SJCRH30 (cell line): ENCODE measurements at places on chromosomes 1 and 21. TPM values are rescaled to one million over a fixed set of nuclear protein-coding genes. Genes with fewer than 3 reads are reported as not detected.

Gene HAO2
- not detected in 2 replicates for total RNA-seq

GRCh38 chr1:174795806-174796205, 203.9 kb upstream of the CACYBP start:
- no peak for DNase-seq

DNA sequence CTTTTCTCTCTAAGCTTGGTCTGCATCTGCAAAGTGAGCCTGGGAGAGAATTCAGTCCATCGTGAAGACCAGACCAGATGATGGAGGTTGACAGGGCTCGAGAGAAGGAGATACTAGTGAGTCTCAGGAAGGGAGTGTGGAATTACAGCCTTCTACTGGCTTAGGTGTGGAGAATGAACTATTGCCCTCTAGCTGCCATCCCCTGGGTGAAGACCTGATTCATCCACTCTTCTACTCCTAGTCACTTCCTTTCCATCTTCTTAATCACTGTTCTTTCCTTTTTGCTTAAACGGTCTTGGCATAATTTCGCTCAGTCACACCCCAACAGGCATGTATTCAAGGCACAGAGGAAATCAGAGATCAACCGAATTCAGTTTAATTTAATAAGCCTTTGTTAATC, 34.0 kb upstream of the HSD17B7 start:
- no peak for DNase-seq

DNA sequence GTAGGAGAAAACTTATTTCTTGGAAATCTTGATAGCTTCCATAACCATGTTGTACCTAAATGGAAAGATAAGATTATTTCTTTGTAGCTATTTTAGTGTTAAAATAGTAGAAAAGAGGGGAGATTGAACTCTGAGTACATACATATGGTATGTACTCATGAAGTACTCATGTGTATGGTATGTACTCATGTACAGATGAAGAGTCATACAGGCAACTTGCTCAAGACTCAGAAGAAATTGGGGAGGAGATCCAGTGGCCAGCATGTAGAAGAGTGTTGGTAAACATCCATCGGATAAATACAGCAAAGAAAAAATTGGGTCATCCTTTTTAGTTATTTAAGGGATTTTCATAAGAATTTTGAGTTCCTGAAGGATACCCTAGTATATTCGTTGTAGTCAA, 29.0 kb downstream of the MDM4 start:
- DNase-seq: no peak

Gene GUCA2A
- not detected in 2 replicates for total RNA-seq

Gene TEDDM1
- total RNA-seq: not detected in 2 replicates

DNA sequence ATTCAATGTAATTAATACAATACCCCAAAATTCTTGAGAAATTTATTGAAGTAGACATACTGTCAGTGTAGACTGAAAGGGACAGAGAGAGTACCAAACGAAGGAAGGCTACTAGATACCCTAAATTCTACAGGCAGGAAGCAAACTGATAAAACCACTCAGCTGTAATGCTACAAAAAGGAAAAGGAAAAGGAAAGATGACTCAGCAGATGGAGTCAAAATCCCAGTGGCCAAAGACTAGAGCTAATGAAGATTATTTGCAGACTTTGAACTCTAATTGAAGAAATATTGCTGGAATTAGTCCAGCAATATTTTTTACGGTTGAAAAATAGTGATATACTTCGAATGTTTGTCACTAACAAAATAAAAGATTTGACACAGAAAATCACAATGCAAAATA, 671.9 kb downstream of the BRINP3 start:
- DNase-seq: no peak

Gene LRRC8D
- total RNA-seq: 13.4 and 16.1 TPM in 2 replicates

DNA sequence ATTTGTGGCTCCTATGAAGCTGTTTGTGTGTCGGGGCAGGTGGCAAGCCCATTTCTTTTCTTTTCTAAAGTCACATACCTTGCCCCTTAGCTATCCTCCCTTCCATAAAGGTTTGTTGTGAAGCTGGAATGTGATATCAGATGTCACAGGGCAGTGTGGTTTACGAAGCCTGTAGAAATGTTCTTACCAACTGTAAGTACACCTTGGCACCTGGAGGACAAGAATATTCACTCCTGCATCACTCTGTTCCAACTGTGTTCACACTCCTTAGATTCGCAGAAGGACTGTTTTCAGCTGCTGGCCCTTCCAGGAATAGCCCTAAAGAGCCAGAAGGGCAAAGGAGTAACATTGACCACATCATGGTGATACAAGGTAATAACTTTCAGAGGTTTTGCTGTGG, 176.9 kb downstream of the FGGY start:
- no peak for DNase-seq

- no peak for DNase-seq
These were observed 13.0 kb upstream of the MYOM3 start for GRCh38 chr1:24124980-24125379.

DNA sequence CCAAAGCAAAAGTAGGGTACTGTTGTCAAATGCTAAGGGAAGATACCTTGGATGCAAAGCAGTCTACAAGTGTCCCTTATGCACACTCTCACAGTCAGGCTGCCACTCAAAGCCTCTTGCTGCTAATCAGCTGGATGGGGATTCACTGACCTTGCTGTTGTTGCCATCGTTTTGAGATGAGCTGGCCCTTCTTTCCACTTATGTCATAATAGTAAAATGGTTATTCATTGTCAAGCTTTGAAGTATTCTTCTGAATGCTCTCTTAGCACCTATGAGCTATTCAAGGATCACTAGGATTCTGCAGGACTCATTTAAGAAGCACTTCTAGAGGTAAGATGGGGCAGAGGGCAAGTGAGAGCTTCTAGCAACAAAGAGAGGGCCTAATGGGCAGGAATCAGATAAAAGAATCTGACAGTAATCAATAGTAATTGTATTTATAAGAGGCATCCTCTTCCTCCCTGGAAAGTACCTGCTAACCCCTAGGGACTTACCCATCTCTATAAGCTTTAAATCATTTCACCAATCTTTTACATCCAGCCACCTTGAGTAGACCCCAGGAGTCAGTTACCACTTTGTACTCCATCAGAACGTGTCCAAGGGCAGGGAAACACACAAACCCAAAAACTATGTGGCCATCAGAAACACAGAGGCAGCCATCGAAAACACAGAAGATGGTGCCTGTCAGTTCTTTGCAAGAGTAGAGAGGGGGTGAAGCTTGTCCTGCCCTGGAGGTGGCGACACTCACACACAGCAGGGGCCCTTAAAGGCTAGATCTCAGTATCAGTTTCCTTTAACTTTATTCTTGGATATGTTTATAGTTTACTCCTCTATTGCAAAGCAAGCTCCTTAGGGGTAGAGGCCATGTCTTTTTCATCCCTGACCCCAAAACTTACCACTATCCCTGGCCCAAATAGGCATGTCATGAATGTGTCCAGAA, 103.7 kb upstream of the NFIA start:
- DNase-seq: peak; percentile 42

Gene FCRL1
- not detected in 2 replicates for total RNA-seq

Gene CELA3A
- 0.32 TPM in 1 of 2 replicates, not detected in the other for total RNA-seq

Gene FAM131C
- 0.10 TPM in 1 of 2 replicates, not detected in the other for total RNA-seq

DNA sequence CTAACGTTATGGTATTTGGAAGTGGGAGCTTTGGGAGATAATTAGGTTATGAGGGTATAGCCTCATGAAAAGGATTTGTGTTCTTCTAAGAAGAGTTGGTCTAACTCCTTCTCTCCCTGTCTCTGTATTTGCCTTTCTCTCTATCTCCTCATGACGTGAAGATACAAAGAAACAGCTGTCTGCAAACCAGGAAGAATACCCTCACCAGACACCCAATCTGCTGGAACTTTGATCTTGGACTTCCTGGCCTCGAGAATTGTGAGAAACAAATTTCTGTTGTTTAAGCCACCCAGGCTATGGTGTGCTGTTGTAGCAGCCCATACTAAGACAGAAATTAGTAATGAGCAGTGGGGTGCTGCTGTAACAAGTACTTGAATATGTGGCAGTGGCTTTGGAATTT, 16.1 kb downstream of the C1orf141 start:
- peak; percentile 24 for DNase-seq

Gene OR6K3
- not detected in 2 replicates for total RNA-seq

- no peak for DNase-seq
These were observed 41.5 kb upstream of the SDC3 start for GRCh38 chr1:30950053-30950452.

DNA sequence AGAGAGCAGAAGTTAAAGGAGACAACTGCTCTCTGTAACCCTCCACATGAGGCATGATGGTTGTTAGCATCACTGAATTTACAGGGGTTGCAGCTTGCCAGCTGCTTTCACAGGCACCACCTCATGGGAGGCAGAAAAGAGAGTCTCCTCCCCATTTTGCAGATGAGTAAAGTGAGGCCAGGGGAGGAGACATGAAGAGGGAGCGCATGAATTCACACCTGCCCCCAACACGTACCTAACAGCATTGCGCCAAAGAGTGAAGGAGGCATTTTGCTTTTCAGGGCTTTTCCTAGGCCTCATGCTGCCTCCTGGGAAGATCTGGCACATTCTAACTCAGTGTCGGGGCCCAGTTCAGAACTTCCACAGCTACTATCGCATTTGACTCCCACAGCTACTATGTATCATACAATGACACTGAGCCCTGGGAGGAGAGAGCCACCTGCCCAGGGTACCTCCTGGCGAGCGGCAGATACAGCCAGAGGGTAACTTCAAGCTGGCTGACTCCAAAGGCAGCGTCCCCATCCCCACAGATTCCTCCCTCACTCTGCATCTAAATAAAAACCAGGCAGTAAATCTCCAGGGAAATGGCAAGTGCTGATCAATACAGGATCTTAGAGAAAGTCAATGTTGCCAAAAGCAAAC, 34.0 kb downstream of the GLIS1 start:
- no peak for DNase-seq

GRCh38 chr1:43354936-43355335, 3.8 kb upstream of the CDC20 start:
- no peak for DNase-seq

DNA sequence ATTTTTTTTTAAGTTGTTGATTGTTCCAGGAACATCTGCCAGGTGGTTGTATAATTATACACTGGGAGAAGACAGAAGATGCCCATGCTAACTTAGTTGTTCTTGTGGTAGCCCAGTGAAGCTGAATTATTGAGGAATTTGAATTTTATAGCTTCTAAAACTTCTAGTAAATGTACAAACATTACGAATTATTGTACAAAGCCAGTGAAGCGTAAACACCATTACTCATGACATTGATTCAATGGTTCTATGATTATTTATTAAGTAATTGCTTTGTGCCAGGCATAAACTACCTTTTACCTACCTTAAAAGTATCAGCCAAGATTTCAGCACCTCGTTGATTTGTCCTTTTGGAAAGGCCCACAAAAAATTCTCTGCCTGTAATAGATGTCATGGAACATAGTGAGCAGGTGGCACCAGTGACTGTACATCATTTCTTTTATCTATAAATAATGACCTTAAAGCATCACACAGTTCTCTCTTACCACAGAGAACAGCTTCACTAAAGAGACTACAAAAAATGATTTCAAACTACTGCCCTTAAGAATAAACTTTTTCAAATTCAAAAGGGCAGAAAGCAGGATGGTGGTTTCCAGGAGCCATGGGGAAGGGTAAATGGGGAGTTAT, 74.9 kb upstream of the BCL10 start:
- no peak for DNase-seq

- DNase-seq: no peak
These were observed 55.2 kb downstream of the PCNX2 start for GRCh38 chr1:233240371-233240770.

DNA sequence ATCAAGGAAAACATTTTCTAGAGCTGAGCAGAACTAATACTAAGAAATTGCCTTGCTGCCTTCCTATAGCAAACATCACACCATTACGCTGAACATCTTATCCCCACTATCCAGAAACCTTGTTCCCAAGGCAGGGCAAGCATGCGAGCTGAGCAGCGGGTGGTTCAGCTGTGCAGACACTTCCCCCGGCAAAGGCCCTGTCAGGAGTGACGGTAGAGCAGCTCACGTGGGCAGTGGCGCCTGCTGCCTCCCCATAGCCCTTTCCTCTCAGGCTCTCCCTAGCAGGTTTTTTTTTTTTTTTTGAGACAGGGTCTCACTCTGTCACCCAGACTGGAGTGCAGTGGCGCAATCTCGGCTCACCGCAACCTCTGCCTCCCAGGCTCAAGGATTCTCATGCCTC, 13.7 kb upstream of the ANGPTL7 start:
- DNase-seq: no peak

DNA sequence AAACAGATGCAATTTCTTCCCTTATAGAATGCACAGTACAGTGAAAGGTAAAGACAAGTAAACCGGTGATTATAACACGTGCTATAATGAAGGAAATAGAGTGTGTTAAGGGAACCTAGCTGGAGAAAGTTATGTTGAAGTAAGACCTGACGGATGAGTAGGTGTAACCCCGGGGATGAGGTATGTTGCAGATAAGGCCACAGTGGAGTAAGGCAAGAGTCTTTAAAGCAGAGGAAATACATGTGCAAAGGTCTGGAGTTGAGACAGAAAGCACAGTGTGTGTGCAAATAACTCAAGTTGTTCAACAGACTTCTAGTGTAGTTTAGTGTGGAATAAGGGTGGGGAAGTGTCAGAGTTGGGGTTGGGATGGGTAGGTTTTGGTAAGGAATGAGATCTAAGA, 2.9 kb downstream of the DBT start:
- DNase-seq: no peak

GRCh38 chr1:20604678-20605077, 15.8 kb downstream of the CDA start:
- no peak for DNase-seq

DNA sequence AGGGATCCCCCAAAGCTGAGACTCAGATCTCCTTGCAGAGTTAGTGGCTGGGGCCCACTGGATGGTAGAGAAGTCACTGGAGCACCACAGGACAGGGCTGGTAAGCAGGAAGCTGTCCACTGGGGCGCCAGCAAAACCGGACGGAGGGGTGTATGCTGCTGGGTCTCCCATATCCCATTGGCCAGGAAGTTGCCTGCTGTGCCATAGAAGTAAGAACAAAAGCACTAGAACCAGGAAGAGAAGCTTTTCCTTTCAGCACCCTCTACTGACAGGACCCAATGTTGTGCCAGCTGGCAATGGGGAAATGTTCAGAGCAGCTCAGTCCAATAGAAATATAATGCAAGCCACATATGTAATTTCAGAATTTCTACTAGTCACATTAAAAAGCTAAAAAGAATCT, 146.6 kb downstream of the SPATA46 start:
- peak; percentile 28 for DNase-seq

GRCh38 chr1:198837278-198838021, 198.6 kb downstream of the PTPRC start:
- no peak for DNase-seq

Gene SLC1A7
- total RNA-seq: 0.04 TPM in 1 of 2 replicates, not detected in the other
